ENCODE measurements at places on chromosomes 5 and 9.

DNA sequence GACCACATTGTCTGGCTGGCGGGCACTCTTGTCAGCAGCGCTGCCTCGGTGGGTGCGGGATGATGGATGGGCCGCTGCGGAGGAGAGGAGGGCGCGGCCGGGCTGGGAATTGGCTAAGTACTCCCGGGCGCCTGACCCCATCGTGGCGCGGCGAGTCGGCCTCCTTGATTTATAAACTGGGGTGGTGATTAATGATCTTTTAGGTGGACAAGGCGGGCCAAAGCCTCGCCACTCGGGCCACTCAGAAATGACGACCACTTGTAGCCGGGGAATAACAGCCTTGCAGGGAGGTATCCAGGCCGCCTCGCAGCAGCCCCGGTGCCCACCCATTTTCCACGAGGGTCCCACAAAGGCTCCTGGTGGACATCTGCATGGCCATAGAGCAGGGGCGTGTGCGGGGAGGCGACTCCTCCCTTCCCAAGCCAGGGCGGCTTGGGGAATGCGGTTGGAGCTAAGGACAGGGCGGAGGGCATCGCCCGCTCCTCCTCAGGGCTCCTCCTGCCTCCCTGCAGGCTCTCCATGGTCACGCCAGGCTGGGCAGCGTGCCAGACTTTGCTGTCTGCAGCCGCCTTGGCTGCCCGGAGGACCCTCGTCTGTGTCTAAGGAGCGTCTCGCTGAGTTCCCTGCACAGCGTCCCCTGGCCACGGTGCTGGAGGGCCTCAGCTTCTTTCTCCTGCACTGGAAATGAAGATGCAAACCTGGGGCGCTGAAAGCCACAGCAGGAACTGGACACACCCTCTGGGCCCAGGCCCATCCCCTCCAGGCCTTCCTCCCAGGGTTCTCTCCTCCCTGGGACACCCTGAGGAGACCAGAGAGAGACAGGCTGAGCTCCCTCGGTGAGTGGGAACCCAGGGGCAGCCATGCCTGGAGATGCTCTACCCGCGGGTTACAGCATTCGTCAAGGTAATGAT lies 287.4 kb upstream of the IRX4 start:
- no peak for DNase-seq

DNA sequence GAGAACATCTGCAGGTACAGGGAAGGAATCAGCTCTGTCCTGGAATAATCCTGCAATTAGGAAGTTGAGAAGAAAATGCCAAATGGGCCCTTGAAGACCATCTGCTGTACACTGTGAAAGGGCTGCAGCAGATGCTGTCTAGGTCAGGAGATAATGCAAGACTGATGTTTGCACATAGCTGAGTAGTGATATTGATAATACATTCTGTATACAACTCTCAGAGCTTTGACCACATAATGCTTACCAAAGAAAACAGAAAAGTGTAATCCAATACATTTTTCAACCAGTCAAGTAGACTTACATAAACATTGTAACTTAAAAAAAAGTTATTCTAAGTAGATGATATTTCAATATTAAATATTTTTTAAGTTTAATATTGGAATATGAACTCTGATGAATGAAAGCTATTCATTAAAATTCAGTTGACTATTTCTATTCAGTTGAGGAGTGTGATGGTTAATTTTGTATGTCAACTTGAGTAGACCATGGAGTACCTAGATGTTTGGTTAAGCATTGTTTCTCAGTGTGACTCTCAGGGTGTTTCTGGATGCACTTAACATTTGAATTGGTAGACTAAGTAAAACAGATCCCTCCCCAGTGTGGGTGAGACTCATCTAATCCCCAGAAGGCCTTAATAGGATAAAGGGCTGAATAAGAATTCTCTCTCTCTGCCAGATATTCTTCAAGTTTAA lies 380.1 kb upstream of the PRR16 start:
- DNase-seq = no peak

DNA sequence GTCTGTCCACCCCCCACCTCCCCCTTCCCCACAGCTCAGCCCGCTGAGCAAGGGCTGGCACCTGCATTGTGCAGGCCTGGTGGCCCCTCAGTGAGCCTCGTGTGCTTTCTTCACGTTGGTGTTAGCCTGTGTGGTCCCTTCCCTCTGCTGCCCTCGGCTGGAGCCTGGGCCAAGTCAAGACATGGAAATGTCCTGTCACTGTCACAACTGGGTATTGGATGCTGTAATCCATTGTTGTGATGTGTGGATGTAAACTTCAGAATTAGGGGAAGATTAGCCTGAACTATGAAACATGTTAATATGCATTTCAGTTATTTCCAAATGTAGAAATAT lies 103.9 kb downstream of the TRIO start:
- no peak for DNase-seq

DNA sequence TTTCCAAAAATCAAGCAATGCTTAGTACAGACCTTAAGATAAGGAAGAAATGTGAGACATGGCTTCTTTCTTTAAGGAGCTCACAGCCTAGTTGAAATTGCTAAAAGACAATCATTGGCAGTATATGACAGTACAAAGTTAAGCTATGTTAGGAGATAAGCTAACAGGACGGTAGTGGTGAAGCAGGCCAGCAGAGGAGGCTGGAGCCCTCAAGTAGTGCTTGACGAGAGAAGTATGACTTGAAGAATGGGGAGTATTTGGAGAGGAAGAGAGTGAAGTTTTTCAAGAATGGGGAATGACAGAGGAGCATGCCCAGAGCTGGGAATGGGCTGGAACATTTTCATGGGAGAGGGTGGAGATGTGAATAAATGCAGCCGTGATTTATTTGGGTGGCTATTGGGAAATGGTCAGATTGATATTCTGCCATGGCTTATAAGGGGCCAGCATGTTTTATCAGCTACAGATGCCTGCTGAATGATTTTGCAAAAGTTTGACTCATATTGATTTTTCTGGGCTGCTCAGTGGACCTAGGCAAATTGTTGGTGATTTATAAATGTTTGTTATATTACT lies 43.7 kb downstream of the LURAP1L start:
- DNase-seq = no peak

GRCh38 chr5:60354311-60354710 lies 345.7 kb downstream of the DEPDC1B start:
- no peak for DNase-seq

DNA sequence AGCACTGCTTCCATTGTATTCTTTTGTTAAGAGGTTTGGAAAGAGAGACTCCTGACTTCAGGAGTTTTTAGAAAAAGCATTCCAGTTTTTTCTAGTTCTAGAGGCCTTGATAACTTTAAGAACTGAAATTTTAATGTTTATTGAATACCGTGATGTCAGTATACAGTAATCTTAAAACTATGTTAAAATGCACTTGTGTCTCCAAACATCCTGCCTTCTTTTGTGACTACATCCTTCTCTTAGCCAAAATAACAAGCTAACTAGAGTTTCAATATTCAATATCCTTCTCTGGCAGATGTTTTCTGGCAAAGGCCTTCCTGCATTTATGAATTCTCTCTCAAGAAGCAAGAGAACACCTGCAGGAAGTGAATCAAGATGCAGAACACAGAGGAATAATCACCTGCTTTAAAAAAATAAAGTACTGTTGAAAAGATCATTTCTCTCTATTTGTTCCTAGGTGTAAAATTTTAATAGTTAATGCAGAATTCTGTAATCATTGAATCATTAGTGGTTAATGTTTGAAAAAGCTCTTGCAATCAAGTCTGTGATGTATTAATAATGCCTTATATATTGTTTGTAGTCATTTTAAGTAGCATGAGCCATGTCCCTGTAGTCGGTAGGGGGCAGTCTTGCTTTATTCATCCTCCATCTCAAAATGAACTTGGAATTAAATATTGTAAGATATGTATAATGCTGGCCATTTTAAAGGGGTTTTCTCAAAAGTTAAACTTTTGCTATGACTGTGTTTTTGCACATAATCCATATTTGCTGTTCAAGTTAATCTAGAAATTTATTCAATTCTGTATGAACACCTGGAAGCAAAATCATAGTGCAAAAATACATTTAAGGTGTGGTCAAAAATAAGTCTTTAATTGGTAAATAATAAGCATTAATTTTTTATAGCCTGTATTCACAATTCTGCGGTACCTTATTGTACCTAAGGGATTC lies 43.1 kb downstream of the NDFIP1 start:
- no peak for DNase-seq

- DNase-seq = no peak
Measured at GRCh38 chr5:60797482-60798153, 46.5 kb downstream of the ELOVL7 start.

DNA sequence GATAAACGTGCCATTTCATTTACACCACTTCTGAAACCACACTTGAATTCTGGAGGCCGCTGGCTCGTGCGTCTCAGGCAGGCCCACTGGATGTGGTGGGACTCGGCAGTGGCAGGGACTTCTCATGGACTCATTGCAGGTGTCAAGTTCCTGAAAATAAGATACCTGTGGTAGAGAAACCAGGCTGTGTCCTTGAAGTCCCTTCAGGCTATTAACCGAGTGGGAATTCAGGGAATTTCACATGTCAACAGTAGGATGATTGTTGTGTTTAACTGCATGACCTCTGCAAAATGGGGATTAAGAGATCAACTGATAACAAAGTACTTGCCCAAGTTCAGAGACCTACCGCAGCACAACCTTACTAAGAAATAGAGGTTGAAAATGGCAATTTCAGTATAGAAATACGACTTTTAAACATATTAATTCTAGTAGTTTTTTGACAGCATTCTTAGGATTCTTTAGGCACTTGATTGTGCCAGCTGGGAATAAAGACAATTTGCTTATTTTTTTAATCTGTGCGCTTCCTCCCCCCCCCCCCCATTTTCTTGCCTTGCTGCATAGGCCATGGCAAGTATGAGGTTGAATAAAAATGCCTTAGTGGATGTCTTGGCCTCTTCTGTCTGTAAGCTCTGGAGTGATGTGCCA lies 26.8 kb downstream of the TRIP13 start:
- no peak for DNase-seq

GRCh38 chr9:21029661-21030060 lies 1.8 kb downstream of the HACD4 start:
- no peak for DNase-seq

- no peak for DNase-seq
Measured at GRCh38 chr9:77469515-77470231, 178.4 kb downstream of the GNA14 start.

DNA sequence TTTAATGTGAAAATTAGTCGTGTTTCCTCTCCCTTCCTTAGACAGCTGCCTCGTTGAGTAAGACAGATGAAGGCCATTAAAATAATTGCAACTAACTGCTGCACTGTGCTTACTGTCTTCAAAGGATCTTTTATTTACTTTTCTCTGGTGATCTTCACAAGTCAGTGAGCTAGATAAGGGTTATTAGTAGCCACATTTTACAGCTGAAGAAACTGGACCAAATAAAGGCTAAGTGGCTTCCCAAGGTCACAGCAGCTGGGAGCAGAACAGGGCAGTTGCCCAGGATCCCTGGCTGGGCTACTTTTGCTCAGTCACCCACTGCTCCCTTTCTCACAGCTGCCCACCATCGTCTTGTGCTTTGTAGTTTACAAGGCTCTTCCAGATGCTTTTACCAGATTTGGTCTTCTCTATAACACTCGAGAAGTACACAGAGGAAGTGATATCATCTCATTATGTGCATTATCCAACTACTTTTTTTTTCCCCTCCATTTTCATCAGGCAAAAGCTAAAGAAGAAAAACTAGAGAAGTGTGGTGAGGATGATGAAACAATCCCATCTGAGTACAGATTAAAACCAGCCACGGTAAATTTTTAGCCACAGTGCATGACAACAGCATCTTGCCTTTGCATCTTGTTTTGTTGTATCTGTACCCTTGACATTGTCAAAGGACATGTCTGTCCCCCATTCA lies 61.8 kb downstream of the ERAP1 start:
- no peak for DNase-seq

DNA sequence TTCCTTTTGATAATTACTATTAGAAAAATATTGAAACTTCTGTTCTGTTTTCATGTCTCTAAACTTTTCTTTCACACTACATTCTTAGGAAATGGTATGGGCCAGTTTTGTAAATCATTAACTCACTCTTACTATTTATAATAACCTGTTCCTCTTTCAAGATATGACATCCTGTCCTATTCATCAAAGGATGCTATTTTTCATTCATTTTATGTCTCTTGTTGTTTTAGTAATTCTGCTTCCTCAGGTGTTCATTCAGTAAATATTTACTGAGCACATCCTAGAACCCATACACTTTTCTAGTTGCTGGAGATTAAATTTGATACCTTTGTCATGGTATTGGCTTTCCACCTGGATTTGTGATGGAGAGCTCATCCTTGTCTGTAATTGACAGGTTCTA lies 58.0 kb downstream of the GDA start:
- DNase-seq = no peak

DNA sequence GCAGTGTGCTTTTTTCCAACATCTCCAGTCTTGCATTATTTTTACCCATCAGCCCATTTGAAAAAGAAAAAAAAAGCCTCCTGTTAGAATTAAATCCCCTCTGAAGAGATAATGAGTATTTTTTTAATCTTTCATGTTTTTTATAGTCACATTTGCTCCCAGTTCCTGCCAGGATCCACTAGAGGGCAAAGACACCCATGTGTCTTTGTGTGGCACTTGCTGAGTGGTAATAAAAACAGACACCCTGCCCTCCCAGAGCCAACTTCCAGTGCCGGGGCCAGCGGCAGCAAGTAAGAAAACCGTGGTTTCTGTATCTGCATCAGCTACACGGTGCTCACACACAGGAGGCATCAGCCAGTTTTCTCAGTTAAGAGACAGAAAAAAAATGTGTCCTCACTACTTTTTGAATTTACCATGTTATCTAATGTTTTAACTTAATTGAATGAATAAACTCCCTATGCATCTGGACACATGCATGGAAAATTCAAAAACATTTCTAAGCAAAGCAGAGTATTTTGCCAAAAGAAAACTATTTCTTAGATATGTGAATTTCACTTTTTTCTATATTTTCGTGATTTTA lies 70.2 kb upstream of the PLEKHG4B start:
- DNase-seq = no peak

- DNase-seq = no peak
Measured at GRCh38 chr9:130927995-130928900, 10.8 kb downstream of the FIBCD1 start.

Data from right kidney (tissue), 9 donors.